Activated CD4-positive, alpha-beta T cell treated with anti-CD3 and anti-CD28 coated beads, Interleukin-10, Interleukin-2, amounts not matched to agents 100 ng/mL and 50 ng/mL, durations not matched to agents 16 hours and 8 hours (primary cell): ENCODE measurements at places on chromosomes 16 and 17.

DNA sequence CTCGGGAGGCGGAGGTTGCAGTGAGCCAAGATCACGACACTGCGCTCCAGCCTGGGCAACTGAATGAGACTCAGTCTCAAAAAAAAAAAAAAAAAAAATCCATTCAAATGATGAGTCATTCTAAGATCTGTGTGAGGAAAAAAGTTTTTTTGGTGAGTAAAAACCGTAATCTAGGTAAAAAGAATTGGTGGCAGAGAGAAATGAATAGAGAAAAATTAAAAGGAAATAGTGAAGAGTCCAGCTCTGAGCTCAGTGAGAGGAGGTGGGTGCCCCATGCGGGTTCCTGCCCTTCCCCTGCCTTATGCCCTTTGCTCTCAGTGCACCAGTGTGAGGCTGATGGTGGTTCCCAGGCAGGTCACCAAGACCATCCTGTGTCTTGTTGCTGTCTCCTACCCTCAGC lies 20.9 kb downstream of the GAN start:
- peak; percentile 75 for DNase-seq

- no peak for DNase-seq
Observed at GRCh38 chr17:65530523-65531255, 30.8 kb downstream of the AXIN2 start.

- DNase-seq: no peak
Observed at GRCh38 chr17:5951912-5952311, 118.3 kb upstream of the WSCD1 start.

DNA sequence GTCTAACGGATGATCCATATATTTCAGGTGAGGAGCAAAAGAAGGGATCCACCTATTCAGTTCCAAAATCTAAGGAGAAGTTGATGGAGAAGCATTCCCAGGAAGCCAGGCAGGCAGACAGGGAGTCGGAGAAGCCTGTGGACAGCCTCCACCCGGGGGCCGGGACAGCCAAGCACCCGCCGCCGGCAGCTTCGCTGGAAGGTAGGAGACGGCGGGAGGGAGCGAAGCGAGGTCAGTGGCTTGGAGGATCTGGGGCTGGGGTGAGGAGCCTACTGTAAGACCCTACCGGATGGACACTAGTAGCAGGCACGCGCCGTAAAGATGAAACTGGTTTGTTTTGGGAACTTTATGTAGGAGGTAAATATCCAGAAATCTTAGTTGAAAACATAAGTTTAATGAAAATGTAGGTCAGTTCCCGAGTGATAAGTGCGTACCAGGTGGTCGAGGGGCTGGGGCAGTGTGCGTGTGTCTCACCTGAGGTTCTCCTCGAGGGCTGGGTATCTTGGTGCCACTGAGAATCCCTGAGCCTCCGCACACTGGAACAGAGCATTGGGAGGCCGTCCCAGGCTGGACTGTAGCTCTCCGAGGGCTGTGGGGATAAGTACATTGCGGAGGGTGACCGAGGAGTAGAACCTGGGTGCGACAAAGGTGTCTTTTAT lies 714 bp downstream of the SPATA33 start:
- DNase-seq: peak; percentile 25

- peak; percentile 59 for DNase-seq
Observed at GRCh38 chr17:50213026-50214022, 11.9 kb upstream of the COL1A1 start.

GRCh38 chr17:2635675-2636074 lies 42.2 kb downstream of the PAFAH1B1 start:
- DNase-seq: no peak

GRCh38 chr16:4894276-4895150 lies 42.4 kb downstream of the PPL start:
- no peak for DNase-seq
